Naive B cell (primary cell): ENCODE measurements at places on chromosomes 5 and 9. TPM values are rescaled to one million over a fixed set of nuclear protein-coding genes. Genes with fewer than 3 reads are reported as not detected.
A peak's percentile ranks its signal among the peaks of the same experiment; 100 is the strongest.

GRCh38 chr5:32088214-32088613, 85.9 kb downstream of the GOLPH3 start:
- no peaks in the 10 kb centered on the region for H3K36me3 ChIP-seq
- no peaks in the 10 kb centered on the region for H3K4me1 ChIP-seq
- no peaks in the 10 kb centered on the region for H3K27me3 ChIP-seq
- peak overlapping the region; percentile 32 for H3K27ac ChIP-seq
- H3K4me3 ChIP-seq, result no peak overlapping the region

- DNase-seq, result no peak
- no peaks in the 10 kb centered on the region for H3K36me3 ChIP-seq
- H3K4me1 ChIP-seq, result no peaks in the 10 kb centered on the region
Observed at GRCh38 chr5:178551059-178551458, 39.1 kb downstream of the COL23A1 start.

DNA sequence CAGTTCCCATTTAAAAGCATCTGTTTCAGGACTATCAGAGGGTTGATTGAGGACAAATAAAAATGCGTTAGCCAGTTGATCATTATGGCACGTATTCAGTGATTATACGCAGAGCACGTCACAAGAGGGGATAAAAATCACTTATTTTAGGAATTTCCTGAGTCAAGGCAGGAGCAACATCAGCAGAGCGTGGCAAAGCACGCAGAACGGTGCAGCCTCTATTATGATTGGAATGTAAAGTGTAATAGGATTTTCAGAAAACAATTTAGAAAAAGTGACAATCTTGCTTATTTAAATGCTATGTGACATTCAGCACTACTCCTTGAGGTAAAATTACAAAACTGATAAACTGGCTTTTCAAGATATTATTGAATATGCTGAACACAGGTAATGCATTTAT, 413.6 kb upstream of the DAP start:
- H3K27ac ChIP-seq, result no peak overlapping the region
- no peaks in the 10 kb centered on the region for H3K36me3 ChIP-seq
- H3K4me3 ChIP-seq, result no peak overlapping the region
- H3K4me1 ChIP-seq, result no peaks in the 10 kb centered on the region
- DNase-seq, result no peak

DNA sequence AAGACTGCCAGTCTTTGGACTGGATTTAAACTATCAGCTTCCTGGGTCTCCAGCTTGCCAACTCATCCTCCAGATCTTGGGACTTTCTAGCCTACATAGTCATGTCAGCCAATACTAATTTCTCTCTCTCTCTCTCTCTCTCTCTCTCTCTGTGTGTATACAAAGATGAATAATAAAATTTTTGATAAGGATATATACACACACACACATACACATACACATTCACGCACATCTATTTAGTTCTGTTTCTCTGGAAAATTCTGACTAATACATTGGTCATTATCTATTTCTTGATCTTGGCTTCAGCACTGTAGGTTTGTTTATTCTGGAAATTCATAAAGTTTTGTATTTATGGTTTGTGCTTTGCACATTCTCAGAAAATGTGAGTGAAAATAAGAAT, 1606.2 kb upstream of the NUDT12 start:
- no peaks in the 10 kb centered on the region for H3K36me3 ChIP-seq
- H3K27me3 ChIP-seq, result no peaks in the 10 kb centered on the region
- H3K4me1 ChIP-seq, result no peaks in the 10 kb centered on the region
- no peak overlapping the region for H3K27ac ChIP-seq
- H3K4me3 ChIP-seq, result no peak overlapping the region

DNA sequence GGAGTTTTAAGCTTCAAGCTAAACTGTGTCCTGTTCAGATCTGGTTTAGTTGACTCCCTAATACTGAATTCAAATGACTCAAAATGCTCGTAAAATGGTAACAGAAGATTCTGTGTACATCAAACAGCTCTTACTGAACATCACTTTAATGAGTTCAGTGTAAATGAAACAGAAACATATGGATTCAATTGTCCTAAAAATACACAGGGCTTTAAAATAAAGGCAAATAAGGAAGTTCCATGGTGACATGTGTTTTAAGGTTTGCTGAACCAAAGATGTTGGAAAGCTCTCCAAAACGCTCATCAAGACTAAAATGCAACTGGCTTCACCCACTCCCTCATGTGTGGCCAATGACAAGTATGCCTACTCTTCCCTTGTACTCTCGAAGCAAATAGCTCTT, 340.0 kb upstream of the PIK3R1 start:
- H3K4me1 ChIP-seq, result no peaks in the 10 kb centered on the region
- no peak overlapping the region for H3K27ac ChIP-seq
- DNase-seq, result no peak
- no peak overlapping the region for H3K4me3 ChIP-seq

DNA sequence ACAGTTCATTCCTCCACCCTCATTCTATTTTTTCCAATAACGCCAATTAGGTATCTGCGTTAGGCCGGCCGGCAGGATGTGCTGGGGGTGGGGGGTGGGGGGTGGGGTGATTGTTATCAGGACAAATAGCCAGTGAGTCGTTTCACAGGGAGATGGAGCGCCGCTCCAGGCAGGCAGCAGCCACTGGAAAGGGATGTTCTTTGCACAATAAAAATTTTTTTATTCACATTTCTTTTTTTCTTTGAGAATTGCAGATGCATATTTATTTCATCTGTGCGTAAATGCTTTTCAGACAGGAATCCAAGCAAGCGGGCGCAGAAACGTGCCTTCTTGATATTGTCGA, 4.1 kb downstream of the LMX1B start:
- no peak for DNase-seq
- no peaks in the 10 kb centered on the region for H3K36me3 ChIP-seq
- no peak overlapping the region for H3K27ac ChIP-seq
- H3K4me1 ChIP-seq, result peaks cover 10% of the 10 kb centered on the region
- peaks cover 77% of the 10 kb centered on the region for H3K27me3 ChIP-seq
- peak overlapping the region; percentile 35 for H3K4me3 ChIP-seq

Gene ST6GALNAC6
- polyA plus RNA-seq, result 17.2 TPM

DNA sequence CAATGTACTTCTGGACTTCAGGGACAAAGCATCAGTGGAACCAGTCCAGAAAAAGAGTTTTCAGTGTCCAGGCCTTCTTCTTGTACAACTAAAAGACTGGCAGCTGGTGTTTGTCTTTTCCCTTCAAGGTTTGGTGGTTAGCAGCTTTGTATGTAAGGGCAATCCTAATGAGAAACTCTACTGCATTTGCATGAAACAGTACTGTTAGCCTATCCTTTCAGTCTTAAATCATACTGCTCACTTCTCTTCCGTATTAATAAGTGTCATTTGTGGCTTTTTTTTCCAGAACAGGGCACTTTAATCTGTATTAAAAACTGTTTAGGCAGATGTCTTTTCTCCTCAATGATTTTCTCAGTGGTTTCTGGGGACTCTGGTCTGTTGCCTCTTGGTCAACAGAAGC, 48.9 kb downstream of the FAM174A start:
- H3K36me3 ChIP-seq, result peaks cover 15% of the 10 kb centered on the region
- H3K27ac ChIP-seq, result no peak overlapping the region
- no peaks in the 10 kb centered on the region for H3K27me3 ChIP-seq

Gene SMIM33
- polyA plus RNA-seq, result not detected

DNA sequence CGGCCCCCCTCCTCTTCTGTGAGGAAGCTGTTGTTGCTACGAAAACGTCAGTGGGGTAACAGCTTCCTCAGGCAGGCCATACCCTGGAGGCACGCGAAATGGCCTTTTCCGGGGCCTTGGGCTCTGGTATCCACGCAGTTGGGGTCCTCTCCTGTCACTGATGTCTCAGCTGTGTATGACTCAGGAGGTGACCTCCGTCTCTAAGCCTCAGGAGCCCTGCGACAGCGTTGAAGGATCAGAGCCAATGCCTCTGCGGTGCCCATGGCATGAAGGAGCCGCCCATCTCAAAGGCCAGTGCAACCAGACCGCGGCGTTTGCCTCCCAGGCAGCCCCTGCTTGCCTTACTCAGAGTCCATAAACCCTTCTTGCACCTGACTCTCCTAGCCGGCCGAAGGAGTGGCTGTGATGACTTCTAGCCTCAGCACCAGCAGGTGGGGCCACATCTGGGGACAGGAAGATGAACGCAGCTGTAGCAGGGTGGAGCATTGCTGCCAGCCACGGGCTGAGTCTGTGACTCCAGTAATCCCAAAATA, 1.0 kb upstream of the MXD3 start:
- no peaks in the 10 kb centered on the region for H3K27me3 ChIP-seq

GRCh38 chr5:17852740-17853139, 218.5 kb downstream of the TAF11L14 start:
- DNase-seq, result no peak
- H3K27me3 ChIP-seq, result peaks cover 9% of the 10 kb centered on the region
- H3K4me3 ChIP-seq, result no peak overlapping the region
- no peak overlapping the region for H3K27ac ChIP-seq

GRCh38 chr5:148208226-148208625, 5.4 kb downstream of the SPINK6 start:
- H3K27ac ChIP-seq, result no peak overlapping the region
- no peaks in the 10 kb centered on the region for H3K36me3 ChIP-seq
- H3K4me3 ChIP-seq, result no peak overlapping the region
- no peak for DNase-seq

Gene GABBR2
- polyA plus RNA-seq, result not detected

Gene ANKRD18A
- polyA plus RNA-seq, result not detected

DNA sequence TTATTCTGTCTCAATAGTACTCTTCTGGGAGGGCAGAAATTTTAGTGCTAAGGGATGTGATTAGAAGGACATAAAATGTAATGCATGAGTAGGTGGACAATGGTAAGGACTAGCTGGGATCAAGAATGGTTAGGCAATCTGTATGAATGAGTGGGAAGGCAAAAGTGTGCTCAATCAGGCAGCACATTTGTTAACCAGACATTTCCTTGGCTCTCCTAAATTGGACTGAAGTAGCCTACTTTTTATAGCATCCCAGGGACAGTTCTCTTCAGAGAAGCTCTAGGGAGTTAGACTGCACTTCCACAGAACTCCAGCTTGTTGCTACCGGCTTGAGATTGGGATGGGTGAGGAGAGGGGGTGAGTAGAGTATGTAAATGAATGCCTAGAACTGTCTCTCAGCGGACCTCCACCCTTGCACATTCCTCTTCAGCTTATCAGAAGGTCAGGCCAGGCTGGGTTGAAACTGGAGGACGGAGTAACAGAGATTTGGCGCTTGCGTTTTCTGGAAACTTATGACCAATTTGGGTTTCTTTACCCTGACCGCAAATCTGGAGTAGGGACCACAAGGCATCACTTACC, 19.0 kb upstream of the ARL14EPL start:
- no peak overlapping the region for H3K4me3 ChIP-seq
- H3K4me1 ChIP-seq, result no peaks in the 10 kb centered on the region
- DNase-seq, result no peak
- H3K27ac ChIP-seq, result peak overlapping the region; percentile 67

- H3K27me3 ChIP-seq, result no peaks in the 10 kb centered on the region
- peaks cover 22% of the 10 kb centered on the region for H3K4me1 ChIP-seq
- DNase-seq, result no peak
- peaks cover 16% of the 10 kb centered on the region for H3K36me3 ChIP-seq
- no peak overlapping the region for H3K4me3 ChIP-seq
Observed at GRCh38 chr9:123087359-123087888, 54.0 kb downstream of the GPR21 start.

GRCh38 chr9:27533311-27533710, 3.7 kb upstream of the MOB3B start:
- H3K27me3 ChIP-seq, result no peaks in the 10 kb centered on the region
- H3K36me3 ChIP-seq, result no peaks in the 10 kb centered on the region
- DNase-seq, result no peak
- peaks cover 29% of the 10 kb centered on the region for H3K4me1 ChIP-seq

Gene UNC13B
- not detected for polyA plus RNA-seq

Gene MEGF10
- polyA plus RNA-seq, result not detected

- no peaks in the 10 kb centered on the region for H3K27me3 ChIP-seq
- H3K27ac ChIP-seq, result no peak overlapping the region
- no peak overlapping the region for H3K4me3 ChIP-seq
- H3K4me1 ChIP-seq, result no peaks in the 10 kb centered on the region
- no peak for DNase-seq
Observed at GRCh38 chr5:155929112-155929511, 397.9 kb upstream of the SGCD start.

- no peak overlapping the region for H3K27ac ChIP-seq
- no peaks in the 10 kb centered on the region for H3K27me3 ChIP-seq
- H3K4me1 ChIP-seq, result peaks cover 28% of the 10 kb centered on the region
- H3K4me3 ChIP-seq, result no peak overlapping the region
Observed at GRCh38 chr9:104872656-104873488, 55.1 kb downstream of the ABCA1 start.

- H3K4me1 ChIP-seq, result no peaks in the 10 kb centered on the region
- H3K27ac ChIP-seq, result no peak overlapping the region
- DNase-seq, result peak; percentile 14
- no peaks in the 10 kb centered on the region for H3K36me3 ChIP-seq
Observed at GRCh38 chr5:62779010-62779422, 200.4 kb downstream of the LRRC70 start.
